ENCODE measurements at places on chromosomes 1 and 21.

DNA sequence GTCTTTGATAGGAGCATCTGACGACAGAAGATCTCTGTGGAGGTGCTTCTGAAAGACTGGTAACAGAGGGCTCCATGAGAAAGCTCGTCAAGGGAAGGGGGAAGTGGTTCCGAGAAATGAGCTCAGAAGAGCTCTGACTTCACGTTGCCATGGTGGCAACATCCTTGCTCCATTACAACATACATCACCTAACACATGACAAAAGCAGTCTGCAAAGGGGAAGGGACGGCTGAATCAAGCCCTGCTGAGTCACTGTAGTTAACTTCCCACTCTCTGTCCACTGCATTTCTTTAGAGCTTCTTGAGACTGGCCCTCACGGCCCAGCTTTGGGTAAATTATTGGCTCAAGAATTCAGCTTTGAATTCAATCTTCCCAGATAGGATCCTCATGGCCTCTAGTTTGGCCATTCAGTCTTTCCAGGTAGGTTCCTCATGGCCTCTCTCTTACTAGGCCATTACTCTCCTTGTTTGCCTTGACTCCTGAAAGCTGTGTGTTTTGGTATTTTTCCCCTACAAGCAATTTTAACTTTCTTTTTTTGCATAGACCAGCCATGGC lies 88.0 kb upstream of the ZNF648 start:
- peak; percentile 85 for DNase-seq

GRCh38 chr21:15604413-15604812 lies 125.4 kb upstream of the USP25 start:
- DNase-seq = no peak

GRCh38 chr1:1236945-1237873 lies 5.2 kb downstream of the B3GALT6 start:
- no peak for DNase-seq

DNA sequence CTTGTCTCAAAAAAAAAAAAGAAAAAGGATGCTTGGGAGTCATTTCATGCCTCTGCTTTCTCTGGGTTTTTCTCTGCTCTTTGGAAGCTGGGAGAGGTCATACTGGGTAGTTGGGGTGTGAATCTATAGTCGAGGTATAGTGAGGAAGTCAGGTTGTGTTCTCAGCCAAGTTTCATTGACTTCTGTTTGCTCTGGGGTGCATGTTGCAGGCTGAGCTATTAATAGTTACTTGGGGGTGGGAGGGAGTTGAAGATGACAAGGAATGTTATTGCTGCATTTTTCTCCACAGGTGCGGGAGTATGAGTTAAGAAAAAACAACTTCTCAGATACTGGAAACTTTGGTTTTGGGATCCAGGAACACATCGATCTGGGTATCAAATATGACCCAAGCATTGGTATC lies 2.8 kb downstream of the RPL11 start:
- DNase-seq = no peak

GRCh38 chr21:17775431-17776126 lies 43.6 kb downstream of the C21orf91 start:
- DNase-seq = peak; percentile 76

DNA sequence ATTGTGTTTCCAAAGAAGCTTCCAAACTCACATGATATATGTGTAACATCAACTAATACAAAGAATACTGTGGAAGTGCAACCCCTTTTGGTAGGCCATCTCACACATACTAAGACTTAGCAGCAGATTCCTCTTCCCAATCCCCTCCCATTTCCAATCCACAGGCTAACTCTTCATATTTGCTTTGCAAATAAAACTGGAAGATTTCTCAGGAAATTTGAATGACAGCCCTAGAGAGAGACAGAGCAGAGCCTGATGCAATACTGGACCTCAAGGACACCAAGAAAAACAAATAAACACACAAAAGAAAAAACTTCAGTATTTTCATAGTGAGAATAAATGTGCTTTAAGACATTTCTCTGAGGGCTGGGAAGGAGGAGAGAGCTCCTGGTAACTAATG lies 190.2 kb upstream of the BRINP3 start:
- DNase-seq = no peak

GRCh38 chr1:149993764-149994163 lies 16.8 kb downstream of the OTUD7B start:
- no peak for DNase-seq

DNA sequence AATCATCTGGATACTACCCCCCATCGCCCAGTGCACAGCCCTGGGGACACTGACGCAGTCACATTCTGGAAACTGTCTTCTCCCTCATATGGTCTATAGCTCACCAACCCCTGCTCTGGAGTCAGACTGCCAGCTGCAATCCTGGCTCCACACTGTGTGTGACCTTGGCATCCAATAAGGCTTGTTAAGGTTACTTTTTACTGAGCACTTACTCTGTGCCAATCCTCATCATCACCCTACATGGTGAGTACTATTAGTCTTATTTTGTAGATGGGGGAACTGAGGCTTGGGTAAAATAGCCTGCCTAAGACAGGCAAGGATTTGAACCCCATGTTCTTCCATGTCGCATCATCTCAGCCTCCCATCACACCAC lies 34.9 kb downstream of the AHDC1 start:
- no peak for DNase-seq

GRCh38 chr1:12809933-12810332 lies 18.7 kb downstream of the PRAMEF1 start:
- DNase-seq = no peak

GRCh38 chr1:160063176-160063575 lies 6.8 kb downstream of the KCNJ10 start:
- DNase-seq = no peak

DNA sequence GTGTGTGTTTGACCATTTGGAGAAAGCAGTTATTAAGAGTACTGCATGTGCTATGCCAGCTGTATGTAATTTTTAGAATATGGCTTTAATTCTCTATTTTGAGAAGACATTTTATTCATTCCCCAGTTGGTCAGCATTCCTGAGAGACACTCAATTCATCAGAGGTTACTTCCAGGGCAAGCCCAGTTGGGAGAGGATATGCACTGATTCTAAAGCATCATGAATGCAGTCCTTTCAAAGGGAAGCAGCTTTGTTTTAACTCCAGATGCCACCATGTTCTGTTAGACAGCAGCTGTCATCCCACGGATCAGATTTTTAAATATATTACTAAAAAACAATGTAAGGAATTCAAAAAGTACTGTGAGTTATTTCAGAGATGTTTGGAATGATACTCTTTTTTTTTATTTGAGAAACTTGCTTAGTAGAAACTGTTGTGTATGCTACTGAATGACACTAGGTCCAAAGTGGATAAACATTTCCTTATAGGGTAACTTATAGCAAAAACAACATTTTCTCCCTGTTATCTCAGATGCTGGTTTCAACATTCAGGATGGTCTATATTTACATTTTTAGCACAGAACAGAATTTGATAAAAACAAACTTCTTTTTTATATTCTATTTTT lies 149.5 kb upstream of the B3GALT2 start:
- no peak for DNase-seq

DNA sequence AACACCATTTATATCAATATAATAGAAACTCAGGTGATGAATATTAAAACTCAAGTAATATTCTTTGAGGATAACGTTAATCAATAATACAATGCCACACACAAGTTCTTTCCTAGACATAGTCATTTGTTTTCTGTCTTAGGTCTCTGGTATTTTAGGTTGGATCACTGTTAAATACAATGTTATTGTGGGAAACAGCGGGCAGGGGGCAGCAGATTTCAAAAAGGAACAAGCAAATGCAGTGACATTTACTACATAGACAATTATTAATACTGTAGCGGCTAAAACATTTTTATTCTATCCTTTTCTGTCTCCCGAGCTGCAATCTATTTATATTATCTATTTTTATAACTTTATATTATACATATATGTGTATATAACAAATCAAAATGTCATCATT lies 186.4 kb upstream of the ZNHIT6 start:
- DNase-seq = no peak

- no peak for DNase-seq
Observed at GRCh38 chr1:192399161-192399560, 82.4 kb downstream of the RGS21 start.

DNA sequence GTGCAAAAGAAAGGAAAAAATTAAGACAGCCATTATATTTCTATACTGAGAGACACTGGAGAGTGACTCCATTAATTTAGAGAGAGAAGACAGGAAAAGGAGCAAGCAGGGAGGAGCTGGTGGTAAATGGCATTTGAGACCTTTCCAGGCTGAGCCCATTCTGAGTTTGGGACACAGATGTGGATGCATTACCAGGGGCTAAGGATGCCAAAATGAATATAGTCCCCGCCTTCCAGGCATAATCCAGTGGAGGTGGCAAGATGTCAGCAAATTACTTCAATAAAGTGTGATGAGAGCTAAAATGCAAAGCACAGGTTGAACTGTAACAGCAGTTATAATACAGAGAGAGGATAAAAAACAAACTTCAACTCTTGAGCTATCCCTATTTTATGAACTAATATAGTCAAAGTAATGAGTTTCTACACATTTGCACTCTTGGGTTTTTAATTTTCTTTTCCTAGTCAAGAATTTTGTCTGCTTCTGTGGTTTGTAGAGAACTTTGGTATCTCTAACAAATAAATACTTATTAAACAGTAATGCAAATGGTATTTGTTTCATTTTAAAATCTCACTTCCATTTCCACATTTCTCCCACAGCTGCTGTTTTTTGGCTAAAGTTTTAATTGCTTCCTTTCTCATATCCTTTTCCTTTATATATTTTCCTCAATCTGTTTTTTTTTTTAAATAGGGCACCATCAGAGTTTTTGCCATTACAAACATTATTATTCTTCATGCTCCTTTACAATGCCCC lies 228.2 kb upstream of the KCNK2 start:
- DNase-seq = no peak

GRCh38 chr1:204278958-204279357 lies 65.2 kb upstream of the GOLT1A start:
- DNase-seq = no peak

GRCh38 chr1:96674915-96675314 lies 46.7 kb upstream of the PTBP2 start:
- no peak for DNase-seq

GRCh38 chr1:117286145-117286544 lies 75.4 kb upstream of the VTCN1 start:
- DNase-seq = no peak

- DNase-seq = peak; percentile 57
Observed at GRCh38 chr1:9066945-9067807, 2.3 kb downstream of the SLC2A5 start.

- DNase-seq = no peak
Observed at GRCh38 chr1:93997756-93998155, 88.5 kb upstream of the GCLM start.

DNA sequence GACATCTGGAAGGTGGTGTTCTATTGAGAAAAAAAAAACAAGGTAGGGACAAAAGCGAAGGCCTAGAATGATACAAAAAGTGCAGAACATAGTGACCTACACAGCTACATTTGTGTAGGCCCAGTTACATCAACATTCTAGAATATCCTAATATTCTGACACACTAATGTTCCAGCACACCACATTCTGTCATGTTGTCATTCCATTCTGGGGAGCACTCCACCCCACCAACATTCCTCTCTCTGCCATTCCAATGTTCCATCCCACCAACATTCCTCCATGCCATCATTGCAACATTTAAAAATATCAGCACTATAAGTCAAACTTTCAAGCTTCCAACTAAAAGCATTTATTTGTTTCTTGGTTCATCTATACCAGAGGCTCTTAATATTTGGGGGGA lies 28.5 kb downstream of the COA7 start:
- DNase-seq = no peak

- no peak for DNase-seq
Observed at GRCh38 chr1:14682941-14683621, 84.6 kb downstream of the KAZN start.

DNA sequence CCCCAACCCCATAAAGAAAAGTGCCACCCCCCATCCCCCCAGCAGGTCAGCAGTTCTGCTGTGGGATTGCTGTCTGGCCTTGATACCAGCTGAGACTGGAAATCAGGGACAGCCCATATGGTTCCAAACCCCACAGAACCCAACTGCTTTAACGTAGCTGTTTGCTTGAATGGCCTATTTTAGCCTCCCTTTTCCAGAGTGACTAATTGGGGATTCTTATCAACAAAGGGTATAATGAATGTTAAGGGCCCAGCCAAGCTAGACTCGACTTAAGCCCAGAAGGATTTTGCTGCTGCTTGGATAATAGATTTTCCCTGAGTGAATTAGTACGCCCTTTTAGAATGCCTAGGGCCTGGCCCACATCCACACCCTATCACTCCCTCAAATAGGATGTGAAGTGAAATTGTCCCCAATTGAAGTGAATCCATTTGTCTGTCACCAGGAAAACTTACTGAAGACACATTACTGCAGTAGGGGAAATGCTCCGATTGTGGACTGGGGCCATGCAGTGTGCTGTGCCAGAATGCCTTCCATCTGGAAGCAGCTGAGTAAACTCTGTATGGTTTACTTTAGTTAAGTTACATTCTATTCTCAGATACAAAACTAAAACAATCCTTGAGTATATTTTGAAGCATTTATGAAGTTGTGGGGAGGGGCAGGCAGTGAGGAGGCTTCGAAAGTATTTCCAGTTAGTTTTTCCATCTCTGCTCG lies 156.9 kb downstream of the DHRS3 start:
- DNase-seq = no peak

DNA sequence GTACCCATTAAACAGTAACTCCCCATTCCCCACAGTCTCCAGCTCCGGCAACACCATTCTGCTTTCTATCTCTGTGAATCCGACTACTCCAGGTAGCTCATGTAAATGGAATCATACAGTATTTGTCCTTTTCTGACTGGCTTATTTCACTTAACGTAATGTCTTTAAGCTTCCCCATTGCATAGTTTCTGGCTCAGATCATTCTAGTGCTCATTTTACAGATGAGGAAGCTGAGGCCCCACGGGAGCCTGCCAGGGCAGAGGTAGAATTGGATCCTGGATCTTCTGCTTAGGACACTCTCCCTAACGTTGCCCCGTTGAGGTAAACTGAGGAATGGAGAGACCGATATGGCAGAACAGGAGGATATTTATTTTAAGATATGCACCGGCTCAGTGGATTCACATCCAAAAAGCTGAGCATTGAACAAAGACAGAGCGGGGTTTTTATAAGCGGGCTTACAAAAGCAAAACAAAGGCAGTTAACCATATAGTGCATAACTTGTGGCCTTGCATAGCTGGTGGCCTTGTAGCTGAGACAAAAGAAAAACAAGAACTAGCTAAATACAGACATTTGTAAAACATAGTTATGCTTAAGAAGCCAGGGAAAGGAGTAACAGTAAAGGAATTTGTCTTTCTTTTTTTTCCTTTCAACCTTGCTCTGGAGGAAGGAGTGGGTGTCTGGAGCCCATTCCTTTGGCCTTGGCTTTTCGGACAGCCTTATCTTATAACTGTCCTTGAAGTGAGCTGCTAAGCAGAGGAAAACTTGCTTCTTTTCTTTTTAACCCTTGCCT lies 15.3 kb upstream of the KLHDC8A start:
- DNase-seq = no peak

- peak; percentile 59 for DNase-seq
Observed at GRCh38 chr1:179079113-179079761, 2.6 kb upstream of the TOR3A start.

- no peak for DNase-seq
Observed at GRCh38 chr1:220750131-220750515, 2.0 kb downstream of the MTARC2 start.

Measured in CD4-positive, alpha-beta T cell treated with Interleukin-15 for 1 hour (primary cell).